ENCODE measurements at places on chromosomes 1 and 21.

- H3K27me3 ChIP-seq = no peaks in the 10 kb centered on the region
- no peaks in the 10 kb centered on the region for H3K36me3 ChIP-seq
- H3K4me1 ChIP-seq = peaks cover 18% of the 10 kb centered on the region
- H3K27ac ChIP-seq = no peak overlapping the region
These were observed 83.4 kb downstream of the RUNX3 start for GRCh38 chr1:24846671-24847070.

GRCh38 chr1:35748326-35748725 lies 21.5 kb downstream of the CLSPN start:
- no peaks in the 10 kb centered on the region for H3K27me3 ChIP-seq
- H3K4me1 ChIP-seq = peaks cover under 1% of the 10 kb centered on the region
- ATAC-seq = no peak
- peaks cover 11% of the 10 kb centered on the region for H3K36me3 ChIP-seq

DNA sequence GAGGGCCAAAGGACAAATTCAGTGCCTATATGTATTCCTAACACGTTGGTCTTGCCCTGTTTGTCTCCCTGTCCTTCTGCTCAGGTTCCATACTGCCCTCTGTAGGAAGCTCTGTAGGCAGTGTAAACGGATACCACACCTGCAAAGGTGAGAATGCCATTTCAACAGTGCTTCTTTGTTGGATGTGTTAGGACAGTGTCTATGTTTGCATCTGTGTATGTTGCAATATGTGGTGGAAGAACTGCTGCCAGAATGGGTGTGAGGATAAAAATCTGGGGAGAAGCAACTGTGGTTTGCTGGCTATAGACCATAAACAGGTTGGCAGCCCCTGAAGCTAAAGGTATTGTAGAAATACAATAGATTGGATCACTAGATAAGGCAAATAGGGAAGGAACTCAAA lies 113.1 kb upstream of the BMP8A start:
- no peak for ATAC-seq
- no peak overlapping the region for H3K27ac ChIP-seq
- peaks cover 22% of the 10 kb centered on the region for H3K36me3 ChIP-seq
- no peaks in the 10 kb centered on the region for H3K4me1 ChIP-seq
- H3K4me3 ChIP-seq = no peak overlapping the region

- H3K36me3 ChIP-seq = no peaks in the 10 kb centered on the region
- no peaks in the 10 kb centered on the region for H3K4me1 ChIP-seq
- H3K4me3 ChIP-seq = no peak overlapping the region
These were observed 160.9 kb upstream of the UBE2U start for GRCh38 chr1:64042331-64043100.

GRCh38 chr1:173191011-173191705 lies 16.0 kb downstream of the TNFSF4 start:
- H3K4me1 ChIP-seq = peaks cover 39% of the 10 kb centered on the region
- no peak overlapping the region for H3K4me3 ChIP-seq
- no peak for ATAC-seq
- no peak overlapping the region for H3K27ac ChIP-seq
- peaks cover 32% of the 10 kb centered on the region for H3K36me3 ChIP-seq
- H3K27me3 ChIP-seq = no peaks in the 10 kb centered on the region

GRCh38 chr1:54922921-54923421 lies 36.0 kb upstream of the DHCR24 start:
- no peak overlapping the region for H3K4me3 ChIP-seq
- peaks cover 30% of the 10 kb centered on the region for H3K27me3 ChIP-seq

- H3K27me3 ChIP-seq = no peaks in the 10 kb centered on the region
- H3K4me1 ChIP-seq = no peaks in the 10 kb centered on the region
These were observed 805.8 kb downstream of the ADGRL2 start for GRCh38 chr1:82606546-82606945.

GRCh38 chr1:217946511-217946910 lies 315.4 kb downstream of the SPATA17 start:
- H3K27ac ChIP-seq = no peak overlapping the region
- H3K4me3 ChIP-seq = no peak overlapping the region
- no peaks in the 10 kb centered on the region for H3K4me1 ChIP-seq
- H3K27me3 ChIP-seq = no peaks in the 10 kb centered on the region

DNA sequence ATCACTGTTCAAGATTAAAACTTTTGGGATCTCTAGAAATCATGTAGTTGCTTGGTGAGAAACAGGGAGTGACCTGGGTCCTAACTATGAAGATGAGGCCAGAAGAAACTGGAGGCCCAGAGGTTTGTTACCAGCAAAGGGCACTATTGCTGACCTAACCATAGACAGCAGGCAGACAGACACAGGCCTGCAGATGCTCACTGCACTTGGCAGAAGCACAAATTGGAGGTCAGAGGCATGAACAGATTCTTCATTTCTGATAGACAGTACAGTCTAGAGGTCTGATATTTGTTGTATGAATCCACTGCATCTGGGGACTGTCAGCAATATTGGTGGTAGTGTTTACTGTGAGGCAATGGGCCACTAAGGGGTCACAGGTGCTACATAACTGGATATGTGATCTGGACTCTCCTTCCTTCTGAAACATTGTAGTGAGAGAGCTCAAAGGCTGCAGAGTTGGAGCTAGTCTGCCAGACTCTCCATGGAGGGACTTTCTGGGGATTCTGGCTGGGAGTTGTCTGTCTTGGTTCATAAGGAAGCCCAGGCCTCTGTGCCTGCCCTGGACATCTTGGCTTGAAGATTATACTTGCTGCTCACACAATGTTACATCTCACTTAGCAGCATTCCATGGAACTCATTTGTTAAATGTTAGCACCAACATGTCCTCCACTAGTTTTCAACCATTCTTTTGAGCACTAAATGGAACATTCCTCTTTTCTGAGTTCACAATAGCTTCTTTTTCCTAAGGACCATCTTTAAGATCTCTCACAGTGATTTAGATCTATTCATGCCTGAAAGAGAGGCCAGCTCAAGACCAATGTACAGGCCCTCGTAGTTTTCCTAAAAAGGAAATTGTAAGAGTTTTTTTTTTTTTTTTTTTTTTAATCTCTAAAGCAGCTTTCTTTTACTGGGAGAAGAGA lies 26.9 kb upstream of the CCN1 start:
- peaks cover 23% of the 10 kb centered on the region for H3K27me3 ChIP-seq
- H3K4me1 ChIP-seq = no peaks in the 10 kb centered on the region
- H3K27ac ChIP-seq = no peak overlapping the region
